Caudate nucleus (tissue), 63 donors: ENCODE measurements at places on chromosomes 11 and 22.

GRCh38 chr11:83827520-83827919 lies 541.4 kb upstream of the CCDC90B start:
- no peak for DNase-seq

DNA sequence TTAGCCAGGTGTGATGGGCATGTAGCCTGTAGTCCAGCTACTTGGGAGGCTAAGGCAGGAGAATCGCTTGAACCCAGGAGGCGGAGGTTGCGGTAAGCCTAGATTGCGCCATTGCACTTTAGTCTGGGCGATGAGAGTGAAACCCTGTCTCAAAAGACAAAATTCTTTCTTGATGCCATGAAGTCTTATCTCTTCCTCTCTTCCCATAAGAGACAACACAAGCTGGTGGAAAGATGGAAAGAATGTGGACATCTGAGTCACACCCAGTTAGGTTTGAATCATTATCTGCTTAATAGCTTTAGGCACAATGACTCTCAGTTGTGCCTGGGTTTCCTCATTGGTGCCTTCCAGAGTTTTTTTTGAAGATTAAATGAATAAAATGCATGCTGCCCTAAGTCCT lies 35.3 kb downstream of the KREMEN1 start:
- no peak for DNase-seq

GRCh38 chr11:111604392-111605009 lies 2.3 kb downstream of the SIK2 start:
- DNase-seq, result no peak

- DNase-seq, result no peak
Observed at GRCh38 chr22:45587638-45588505, 83.8 kb upstream of the ATXN10 start.

DNA sequence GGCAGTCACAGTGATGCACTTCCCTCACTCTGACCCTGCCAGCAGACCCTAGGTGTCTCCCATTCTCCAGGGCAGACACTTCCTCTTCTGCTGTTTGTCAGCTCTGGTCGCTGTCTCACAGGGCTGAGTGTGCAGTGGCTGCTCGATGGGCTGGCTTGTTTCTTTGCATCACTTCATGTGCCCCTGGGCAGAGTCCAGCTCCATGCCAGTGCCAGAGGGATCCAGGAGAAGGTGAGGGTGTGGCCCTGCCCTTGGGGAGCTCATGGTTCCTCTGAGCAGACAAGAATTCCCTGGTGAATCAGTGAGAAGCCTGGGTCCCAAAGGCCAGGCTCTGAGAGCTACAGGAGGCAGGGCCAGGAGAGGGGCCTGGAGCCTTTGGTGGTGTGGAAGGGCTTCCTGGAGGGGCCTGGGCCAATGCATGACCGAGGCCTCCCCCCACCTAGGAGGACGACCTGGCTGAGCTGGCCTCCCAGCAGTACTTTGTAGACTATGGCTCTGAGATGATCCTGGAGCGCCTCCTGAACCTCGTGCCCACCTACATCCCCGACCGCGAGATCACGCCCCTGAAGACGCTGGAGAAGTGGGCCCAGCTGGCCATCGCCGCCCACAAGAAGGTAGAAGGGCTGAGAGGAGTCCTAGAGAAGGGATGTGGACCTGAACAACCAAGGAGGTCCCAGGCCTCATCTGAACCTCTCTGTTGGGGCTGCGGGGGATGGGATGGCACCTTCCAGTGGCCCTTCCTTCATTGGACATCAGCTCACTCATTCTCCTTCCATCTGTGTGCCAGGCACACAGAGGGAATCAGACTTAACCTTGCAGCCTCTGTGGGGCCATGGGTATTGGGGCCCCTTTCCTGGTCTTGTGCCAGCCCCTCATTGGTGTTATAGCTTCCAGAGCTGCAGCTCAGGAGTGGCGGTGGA lies 66.1 kb downstream of the MYO7A start:
- no peak for DNase-seq

DNA sequence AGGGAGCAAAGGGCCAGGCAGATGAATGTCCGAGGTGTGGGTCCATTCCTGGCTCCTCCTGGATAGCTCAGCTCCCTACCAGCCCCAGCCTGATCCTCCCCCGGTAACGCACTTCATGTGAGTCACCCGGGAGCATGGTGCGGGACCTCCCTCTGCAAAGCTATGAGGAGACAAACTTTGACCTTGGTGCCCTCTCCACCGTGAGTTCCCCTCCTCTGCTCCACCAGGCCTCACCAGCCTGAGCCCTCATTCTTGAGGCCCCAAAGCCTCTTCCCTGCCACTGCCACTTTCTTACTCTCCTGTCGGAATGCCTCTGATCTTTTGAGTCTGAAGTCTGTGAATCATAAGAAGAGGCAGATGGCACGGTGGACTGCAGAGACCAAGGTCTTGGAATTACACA lies 37.4 kb upstream of the CD82 start:
- DNase-seq, result no peak

GRCh38 chr11:78131956-78132355 lies 7.5 kb downstream of the ALG8 start:
- DNase-seq, result no peak

DNA sequence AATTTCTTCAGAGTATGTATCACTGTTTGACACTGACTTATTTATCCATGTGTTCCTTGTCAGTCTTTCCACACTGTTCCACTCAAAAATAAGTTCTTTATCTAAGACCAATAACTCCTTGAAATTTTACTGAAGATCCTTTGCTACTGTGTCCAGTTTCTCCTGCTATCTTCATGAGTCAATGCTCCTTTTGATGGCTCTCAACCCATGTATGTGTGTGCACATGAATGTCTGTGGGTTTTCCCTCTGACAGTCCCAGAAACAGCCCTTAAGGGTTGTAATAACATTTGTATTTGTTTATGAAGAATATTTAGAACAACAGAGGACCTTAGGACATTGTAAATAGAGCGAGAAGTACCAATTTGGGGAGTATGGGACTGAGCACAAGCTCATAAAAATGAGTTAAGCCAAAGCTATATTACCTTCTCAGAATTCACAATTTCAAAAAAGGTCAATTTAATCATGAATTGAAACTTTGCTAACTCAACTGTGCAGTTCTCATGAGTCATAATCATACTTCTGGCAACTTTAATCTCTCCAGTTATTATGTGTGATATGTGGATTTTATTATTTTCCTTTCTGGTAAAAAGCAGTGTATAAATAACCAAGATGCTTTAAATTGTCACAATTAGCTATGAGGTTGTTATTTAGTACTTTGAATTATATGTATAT lies 533.6 kb downstream of the CNTN5 start:
- DNase-seq, result no peak

DNA sequence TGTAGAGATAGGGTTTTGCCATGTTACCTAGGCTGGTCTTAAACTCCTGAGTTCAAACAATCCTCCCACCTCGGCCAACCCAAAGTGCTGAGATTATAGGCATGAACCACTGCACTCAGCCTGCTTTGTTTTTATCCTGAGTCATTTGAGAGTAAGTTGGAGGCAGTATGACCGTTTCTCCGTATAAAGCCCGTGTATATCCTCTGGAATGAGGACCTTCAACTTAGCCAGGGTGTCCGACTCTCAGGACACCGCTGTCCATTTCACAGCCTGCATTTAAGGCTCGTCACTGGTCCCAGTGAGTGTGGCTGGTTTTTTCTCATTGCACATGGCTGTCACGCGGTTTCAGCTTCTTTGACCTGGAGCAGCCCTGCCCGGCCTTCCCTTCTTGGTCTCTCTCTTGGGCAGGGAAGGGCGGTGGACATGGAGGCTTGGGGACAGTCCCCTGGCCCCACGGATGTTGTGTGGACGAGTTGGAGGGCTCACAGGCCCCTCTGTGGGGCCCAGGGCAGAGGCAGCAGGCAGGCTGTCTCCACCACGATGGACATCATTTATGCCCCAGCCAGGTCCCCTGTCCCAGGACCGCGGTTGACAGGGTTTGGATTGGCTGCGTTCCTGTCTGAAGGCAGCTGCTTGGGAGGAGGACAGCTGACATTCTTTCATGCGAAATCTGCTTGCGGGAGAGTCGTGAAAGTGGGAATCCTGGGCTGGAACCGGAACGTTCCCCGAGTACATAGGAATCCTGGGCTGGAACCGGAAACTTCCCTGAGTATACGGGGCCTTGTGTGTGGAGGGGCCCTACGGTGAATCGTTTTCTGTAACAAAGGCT lies 93.3 kb downstream of the KCNQ1 start:
- no peak for DNase-seq
